ENCODE measurements at places on chromosomes 16 and 17.

- DNase-seq: no peak
These were observed 24.6 kb downstream of the GPT2 start for GRCh38 chr16:46908540-46909372.

DNA sequence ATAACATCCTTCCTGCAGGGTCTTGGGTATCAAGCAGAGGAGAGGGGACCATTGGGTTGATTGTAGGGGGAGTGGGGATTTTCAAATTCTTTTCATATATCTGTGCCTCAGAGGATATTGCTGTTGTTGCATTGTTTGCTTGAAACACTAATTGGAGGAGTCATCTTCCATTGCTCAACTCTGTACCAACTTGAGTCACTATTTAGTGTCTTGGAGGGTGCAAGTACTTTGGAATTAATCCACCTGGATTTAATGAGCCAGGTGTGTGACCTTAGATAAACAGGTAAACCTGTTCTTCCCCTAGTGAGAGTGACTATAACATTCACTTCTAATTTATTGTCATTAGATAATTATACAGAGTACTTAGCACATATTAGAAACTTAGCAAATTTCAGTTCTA lies 151.3 kb upstream of the CNTNAP4 start:
- DNase-seq: no peak

- DNase-seq: no peak
These were observed 44.7 kb downstream of the SREBF1 start for GRCh38 chr17:17792037-17792550.

GRCh38 chr17:80187515-80187941 lies 17.7 kb downstream of the CARD14 start:
- DNase-seq: no peak

DNA sequence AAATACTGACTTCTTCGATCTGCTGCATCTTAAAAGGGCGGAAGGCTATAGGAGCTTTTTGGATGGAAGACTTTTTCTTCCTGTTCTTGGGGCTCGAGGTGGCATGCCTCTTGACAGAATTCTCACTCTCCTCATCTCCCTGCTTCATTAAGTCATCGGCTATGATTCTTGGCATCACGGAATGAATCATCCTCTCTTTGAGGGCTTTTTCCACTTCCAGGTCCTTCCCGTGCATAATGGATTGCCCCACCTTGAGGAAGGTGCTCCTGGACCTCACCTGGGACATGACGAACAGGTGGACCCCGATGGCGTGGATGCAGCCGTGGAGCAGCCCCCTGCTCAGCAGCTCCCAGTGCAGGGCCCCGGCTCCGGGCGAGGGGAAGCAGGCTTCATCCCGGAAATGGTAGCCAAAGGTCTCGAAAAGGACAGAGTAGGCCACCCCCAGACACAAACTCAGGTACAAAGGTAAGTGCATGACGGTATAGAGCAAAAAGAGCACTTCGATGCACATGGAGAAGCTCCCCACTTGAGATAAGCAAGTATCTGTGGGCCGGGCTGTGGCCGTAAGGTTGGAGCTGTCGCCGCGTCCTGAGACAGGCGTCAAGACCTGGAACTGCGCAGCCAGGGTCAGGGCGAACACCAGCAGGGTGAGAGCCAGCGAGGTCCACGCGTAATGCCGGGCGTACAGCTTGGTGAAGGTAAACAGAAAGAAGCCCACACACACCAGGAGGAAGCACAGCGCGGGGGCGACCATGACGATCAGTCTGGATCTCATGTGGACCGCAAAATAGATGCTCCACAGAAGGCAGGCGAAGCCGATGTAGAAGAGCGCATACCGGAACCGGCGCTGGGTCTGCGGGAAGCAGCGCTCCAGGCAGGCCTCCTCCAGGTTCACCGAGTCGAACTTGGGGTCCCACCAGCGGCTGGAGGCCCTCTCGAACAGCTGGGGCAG lies 1.7 kb downstream of the ADCY9 start:
- no peak for DNase-seq

GRCh38 chr17:3678095-3678820 lies 9.6 kb downstream of the EMC6 start:
- DNase-seq: no peak

DNA sequence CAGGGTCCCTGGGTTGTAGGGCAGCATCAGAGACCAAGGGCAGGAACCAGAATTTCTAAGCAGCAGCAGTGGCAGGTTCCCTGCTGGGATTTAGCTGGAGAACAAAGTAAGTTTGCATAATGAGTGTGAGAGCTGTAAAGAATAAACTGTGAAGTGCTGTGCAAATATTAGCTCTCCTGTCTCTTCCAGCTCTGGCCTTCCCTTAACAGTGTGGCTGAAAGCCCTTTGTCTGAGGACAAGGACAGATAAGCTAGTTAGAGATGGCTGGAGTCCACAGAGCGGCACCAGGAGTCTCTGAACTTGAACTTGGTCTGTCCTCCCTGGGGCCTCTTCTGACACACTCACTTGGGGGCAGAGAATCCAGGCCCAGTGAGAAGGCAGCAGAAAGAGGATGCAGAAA lies 98.2 kb upstream of the WSCD1 start:
- DNase-seq: no peak

- DNase-seq: no peak
These were observed 279.7 kb downstream of the SLC39A11 start for GRCh38 chr17:72812823-72813222.

DNA sequence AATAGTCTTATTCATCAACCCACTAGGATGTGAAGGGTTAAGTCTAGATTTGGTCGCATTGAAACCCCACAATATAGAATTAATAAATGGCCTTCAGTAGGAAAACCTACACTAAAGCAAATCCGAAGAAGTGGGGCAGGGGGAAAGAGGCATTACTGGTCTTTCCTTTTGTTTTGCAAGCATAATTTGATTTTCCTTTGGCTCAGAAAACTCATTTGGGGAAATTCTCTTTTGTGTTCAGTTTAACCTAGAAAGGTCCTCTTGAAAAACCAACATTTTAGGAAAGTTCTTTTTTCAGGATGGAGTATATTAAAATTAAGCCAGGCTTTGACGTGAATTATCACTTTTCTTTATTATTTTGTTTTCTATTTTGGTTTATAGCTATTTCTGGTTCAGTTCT lies 31.7 kb downstream of the ERCC4 start:
- DNase-seq: no peak

- DNase-seq: no peak
These were observed 52.8 kb downstream of the SOX9 start for GRCh38 chr17:72173499-72174116.

GRCh38 chr16:11674818-11675560 lies 6.7 kb downstream of the SNN start:
- no peak for DNase-seq

DNA sequence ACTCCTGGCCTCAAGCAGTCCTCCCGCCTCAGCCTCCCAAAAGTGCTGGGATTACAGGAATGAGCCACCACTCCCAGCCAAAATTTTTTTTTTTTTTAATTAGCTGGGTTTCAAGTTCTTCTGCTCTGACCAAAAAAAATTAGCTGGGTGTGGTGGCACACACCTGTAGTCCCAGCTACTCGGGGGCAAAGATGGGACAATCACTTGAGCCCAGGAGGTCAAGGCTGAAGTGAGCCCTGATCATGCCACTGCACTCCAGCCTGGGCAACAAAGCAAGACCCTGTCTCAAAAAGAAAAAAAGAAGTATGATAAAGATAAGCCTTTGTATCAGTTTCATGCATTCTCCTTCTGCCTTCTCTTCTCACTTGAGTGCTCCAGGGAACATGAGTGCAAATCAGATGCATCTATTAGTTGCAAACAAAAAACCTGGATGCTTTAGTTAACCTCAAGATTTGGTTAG lies 1.9 kb downstream of the NQO1 start:
- no peak for DNase-seq

GRCh38 chr16:9578459-9578858 lies 487.0 kb downstream of the HAPSTR1 start:
- no peak for DNase-seq

DNA sequence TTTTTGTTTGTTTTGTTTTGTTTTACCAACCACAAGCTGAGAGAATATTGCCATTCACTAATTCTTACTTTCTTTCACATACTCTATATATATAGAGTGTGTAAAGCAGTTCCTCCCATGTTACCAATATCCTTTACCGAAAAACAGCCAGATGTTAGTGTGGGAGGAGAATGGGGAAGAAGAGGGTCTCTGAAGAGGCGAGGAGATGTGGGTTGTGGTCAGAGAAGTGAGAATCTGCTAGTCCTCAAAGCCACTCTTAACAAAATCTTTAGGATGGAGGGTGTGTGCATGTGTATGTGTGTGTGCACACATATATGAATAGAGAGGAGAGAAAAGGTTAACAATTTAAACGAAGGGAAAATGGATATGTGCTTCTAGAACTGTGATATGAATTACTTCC lies 80.6 kb downstream of the TUBD1 start:
- DNase-seq: no peak

Data from caudate nucleus (tissue), 63 donors.